ENCODE measurements at places on chromosomes 2 and 18.
A peak's percentile ranks its signal among the peaks of the same experiment; 100 is the strongest.

DNA sequence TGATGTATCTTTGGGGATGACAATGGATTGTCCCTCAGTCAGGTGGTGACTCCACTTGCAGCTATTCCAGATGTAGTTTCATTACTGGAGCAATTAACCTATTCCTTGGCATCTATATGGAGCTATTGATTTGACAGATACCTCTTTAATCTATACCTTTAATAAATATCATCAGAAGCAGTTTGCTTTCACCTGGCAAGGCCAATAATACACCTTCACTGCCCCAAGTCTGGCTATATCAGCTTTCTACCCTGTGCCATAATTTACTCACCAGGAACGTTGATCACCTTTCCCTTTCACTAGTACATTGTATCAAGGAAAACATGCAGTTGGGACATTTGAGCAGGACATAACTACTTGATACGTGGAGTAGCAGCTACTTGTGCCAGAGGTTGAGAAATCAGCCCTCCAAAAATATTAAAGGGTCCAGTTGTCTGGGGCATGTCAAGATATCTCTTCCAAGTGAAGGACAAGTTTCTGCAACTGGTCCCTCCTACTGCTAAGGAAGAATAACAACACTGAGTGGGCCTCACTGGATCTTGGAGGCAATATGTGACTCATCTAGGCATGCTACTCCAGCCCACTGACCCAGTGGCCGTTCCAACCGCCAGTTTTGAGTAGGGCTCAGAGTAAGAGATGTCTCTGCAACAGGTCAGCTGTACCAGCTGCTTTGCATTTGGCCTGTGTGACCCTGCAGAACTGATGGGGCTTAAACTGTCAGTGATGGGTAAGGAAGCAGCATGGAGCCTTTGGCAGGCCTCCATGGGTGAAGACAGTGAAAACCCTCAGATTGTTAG is 67.0 kb downstream of the PSMG2 start:
- DNase-seq, result no peak

DNA sequence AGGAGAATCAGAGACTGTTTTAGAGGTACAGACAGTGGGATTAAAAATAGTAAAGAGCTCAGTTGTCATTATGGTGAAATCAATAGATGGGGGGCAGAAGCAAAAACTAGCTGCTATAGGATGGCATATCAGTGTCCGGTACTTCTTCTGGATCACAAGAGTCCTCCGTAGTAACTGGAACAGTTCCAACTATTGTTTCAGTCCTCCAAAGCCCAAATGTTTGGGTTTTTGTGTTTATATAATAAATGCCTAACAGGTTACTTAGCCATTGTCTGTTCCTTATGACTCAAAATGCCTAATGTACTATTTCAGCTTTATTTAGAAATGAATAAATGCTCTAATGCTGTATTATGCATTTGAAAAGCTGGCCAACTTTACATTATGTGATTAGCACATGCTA is 401.2 kb downstream of the PTH2R start:
- peak; percentile 36 for DNase-seq

GRCh38 chr18:34710458-34710914 is 388 bp downstream of the DTNA start:
- DNase-seq, result no peak

DNA sequence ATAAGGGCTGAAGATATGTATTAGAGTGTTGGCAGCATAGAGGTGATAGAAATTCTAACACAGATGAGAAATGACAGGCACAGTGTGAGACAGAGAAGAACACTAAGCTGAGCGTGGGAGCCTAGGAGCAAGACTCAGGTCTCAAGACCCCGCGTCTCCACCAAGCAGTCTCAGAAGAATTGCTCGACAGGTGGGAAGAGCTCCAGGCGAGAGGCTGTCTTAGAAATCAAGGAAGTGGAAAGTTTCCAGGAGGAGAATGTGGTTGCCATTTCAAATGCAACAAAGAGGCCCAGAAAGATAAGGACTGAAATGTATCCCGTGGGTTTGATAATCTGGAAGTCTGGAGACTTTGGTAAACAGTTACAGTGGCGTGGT is 31.5 kb upstream of the CAB39 start:
- DNase-seq, result no peak

- DNase-seq, result no peak
Observed at GRCh38 chr18:32896776-32897547, 124.1 kb upstream of the KLHL14 start.

- peak; percentile 79 for DNase-seq
Observed at GRCh38 chr2:171174075-171174474, 13.4 kb upstream of the TLK1 start.

- DNase-seq, result no peak
Observed at GRCh38 chr2:161419638-161420190, 3.6 kb downstream of the TBR1 start.

DNA sequence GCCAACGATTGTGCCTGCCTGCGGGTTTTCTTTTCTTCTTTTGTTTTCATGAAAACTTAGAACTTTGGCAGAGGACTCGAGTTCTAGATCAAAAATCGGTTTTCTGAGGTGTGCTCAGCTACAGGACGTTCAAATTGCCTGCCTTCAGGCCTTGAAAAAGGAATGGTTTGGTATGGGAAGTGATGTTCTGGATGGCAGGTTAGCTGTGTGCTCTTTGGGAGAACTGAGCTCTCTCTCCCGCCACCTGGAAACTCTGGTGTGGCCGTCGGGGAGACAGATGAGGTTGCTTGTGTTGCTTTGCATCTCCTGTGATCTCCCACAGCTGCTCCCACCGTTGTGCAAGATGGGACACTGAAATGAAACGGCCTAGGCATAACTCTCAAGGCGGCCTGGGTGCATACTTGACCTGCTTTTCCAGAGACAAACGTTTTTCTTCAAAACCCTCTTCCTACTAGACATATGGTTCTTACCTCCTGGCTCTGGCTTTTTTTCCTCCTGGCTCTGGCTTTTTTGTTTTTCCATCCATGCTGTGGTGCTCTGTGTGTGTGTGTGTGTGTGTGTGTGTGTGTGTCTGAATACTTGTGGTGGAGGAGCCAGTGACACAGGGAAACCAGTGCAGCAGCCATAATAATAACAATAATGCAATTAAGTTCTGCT is 2.0 kb downstream of the FMNL2 start:
- peak; percentile 34 for DNase-seq

GRCh38 chr18:63157293-63158011 is 162.1 kb downstream of the BCL2 start:
- no peak for DNase-seq

- DNase-seq, result no peak
Observed at GRCh38 chr2:161150704-161151103, 9.5 kb upstream of the TANK start.

DNA sequence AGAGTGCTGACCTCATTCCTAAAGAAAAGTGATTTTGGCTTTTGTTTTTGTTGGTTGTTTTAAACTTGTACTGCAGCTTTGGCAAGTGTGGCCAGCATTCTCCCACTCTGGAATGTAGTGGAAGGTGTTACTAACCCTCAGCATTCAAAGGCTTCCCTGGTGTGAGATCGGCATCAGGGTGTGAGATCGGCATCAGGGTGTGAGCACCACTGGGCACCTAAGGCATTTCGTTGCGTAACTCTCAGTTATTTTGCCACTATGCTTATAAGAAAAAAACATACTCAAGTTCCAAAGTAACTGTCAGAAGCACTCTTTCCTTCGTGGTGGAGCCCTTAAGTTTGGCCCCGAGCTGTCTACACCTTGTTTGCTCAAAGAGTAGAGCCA is 1.7 kb downstream of the CYBRD1 start:
- peak; percentile 88 for DNase-seq

DNA sequence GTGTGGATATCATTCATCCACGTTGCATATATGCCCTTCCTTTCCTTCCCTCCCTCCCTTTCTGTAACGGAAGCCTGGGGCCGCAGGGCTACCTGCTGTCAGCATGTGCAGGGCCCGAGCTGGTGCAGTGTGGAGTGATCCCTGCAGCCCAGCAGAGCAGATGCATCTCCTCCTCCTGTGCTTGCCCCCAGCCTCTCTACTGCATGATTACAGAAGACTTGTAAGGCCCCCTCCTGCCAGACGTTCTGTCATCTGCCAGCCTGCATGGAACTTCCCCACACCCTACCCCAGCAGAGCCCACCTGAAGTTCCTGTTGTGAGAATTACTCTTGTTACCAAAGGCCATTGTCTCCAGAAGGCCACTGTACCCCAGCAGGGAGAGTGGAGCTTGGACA is 67.5 kb upstream of the FOSL2 start:
- DNase-seq, result no peak

DNA sequence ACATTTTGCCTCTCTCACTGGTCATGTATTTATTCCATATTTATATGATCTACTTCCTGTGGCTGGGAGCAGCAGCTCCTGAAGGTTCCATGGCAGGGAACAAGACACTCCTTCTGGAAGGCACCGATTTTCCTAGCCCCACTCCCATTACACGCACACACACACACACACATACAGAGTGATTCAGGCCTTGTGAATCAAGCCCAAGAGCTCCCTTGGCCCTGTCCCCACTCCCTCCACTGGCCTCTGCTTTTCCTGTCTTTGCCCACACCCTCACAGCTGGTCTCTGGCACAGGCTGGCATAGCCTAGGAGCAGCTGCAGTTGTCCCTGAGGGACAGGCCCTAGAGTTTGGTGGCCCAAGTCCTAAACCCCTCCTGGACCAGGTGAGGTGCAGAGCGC is 201.7 kb downstream of the NAPG start:
- no peak for DNase-seq

- DNase-seq, result no peak
Observed at GRCh38 chr2:156663757-156664409, 227.7 kb downstream of the GPD2 start.

- DNase-seq, result no peak
Observed at GRCh38 chr2:95382686-95383634, 19.5 kb upstream of the FAHD2A start.

DNA sequence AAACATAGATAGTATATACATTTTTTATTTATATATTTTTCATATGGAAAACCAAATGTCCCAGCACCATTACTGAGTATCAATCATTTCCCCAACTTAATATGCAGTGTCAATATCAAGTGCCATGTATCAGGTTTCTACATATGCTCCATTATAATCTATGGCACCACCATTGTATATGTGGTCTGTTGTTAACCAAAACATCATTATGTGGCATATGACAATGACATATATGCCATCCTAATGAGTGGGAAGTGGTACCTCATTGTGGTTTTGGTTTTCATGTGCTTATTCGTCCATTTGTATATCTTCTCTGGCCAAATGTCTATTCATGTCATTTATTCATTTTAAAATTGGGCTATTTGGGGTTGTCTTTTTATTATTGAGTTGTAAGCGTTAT is 9.2 kb downstream of the PTPN18 start:
- no peak for DNase-seq

DNA sequence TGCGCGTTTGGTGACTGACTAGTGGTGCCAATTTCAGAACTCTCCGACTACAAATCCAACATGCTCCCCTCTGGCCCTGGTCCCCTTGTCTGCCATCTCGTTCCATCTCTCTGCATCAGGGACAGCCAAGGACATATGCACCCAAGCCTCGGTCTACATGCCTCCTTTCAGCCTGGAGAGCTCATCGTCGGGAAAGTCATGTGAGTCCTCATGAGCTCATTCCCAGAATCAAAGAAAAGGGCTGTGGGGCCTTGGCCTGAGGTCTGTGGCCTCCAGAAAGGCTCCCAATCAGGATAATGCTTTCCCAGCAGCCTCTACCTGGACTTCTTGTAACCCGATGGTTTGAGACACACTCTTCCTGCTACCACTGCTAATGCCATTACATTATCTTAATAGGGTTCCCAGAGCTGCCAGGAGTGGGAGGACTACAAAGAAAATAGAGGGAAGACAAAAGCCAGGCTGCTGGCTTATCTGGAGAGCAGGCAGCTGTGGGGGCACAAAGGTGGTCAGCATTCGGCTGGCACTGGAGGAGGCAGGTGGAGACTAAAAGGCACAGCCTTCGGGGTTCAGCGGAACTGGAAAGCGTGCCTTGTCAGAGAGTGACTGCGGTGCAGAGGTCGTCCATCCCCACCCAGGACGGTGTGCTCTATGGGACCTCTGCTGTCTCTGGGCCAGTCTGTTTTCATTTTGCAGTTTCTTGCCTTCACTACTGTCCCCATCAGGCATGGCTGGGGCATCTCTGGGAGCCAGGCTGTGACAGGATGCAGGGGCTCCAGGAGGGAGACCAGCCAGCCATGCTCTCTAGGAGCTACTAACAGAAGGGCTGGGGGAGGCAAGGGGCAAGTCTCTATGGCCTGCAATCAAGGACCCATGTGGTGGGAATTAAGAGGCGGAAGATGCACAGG is 104.4 kb upstream of the SMAD2 start:
- no peak for DNase-seq

DNA sequence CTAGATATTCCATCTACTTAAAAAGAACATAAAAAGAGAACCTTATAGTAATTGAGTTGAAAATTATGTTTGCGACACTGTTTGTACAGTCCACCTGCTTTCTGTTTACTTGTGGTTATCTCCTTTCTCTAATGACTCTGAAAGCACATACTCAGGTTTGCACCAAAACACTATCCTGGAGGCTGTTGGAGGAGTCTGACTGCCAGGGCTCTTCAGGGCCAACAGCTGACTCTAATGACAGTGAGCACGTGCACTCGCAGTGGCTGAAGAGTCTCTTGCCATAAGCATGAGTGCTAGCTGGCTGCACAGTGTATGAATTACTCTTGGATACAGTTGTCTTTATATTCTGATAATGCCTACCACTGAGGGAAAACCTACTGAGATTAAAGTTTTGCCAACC is 16.7 kb upstream of the GLS start:
- no peak for DNase-seq

DNA sequence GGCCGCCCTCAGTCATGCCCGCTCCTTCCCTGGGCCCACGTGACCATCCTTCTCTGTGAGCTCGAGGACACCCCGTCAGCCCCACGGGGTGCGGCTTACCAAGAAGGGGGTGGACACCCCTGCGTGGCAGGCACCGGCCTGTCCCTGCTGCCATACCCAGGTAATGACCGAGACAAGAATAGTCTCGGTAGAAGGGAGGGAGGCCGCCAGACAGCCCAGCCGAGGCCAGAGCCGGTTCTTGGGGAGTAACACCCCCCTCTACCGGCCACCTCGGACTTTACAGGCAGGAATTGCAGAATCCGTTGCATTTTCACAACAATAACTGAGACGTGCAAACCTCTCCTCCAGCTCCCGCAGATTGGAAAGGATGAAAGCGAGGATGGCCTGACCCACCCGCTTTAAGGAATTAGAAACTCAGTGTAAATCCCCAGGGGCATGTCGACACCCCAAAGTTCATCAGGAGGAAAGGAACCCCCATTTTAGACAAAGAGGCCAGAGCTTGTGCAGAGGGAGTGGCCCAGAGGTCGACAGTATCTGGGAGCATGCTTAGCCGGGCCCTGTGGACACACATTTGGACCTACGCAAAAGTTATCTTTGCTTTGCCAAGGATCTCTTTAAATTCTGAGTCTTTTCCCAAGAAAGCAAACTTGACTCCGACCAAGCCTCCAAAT is 60.1 kb upstream of the GLI2 start:
- DNase-seq, result peak; percentile 52

DNA sequence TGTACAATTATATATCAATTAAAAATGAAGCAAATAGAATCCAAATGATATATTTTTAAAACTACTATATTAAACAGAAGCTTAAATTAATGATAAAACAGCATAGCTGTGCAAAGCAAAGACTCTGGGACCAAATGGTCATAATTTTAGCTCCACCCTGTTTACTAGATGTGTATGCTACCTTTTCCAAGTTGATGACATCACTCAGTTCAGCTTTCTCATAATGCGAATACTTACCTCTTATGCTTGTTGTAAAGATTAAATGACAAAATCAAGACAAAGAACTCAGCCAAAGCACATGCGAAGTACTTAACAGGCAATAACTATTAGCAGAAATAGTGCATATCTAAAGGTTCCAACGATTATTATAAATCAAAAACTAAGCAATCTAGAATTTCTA is 51.6 kb downstream of the LNPK start:
- DNase-seq, result no peak
